Eye (tissue), 1 donor: ENCODE measurements at places on chromosomes 4 and X.

DNA sequence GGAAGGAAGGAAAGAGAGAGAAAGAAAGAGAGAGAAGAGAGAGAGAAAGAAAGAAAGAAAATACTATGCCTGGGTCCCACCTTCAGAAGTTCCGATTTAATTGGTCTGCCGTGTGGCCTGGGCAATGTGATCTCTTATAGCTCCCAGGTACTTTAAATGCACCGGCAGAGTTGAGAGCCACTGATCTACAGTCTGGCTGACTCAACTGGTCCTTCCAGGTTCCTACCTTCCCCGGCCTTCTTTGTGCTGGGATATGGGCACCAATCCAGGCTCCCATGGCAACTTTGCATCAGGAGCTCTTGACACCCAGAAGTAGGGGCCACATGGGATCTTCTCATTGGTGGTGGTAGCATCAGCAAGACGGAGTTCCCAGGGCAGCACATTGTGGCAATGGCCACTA is 186.5 kb upstream of the ATP6AP2 start:
- no peak for DNase-seq

- DNase-seq = no peak
Observed at GRCh38 chrX:50161127-50161526, 39.7 kb downstream of the AKAP4 start.

GRCh38 chr4:107578321-107578720 is 141.7 kb downstream of the PAPSS1 start:
- no peak for DNase-seq

GRCh38 chr4:129335276-129335675 is 239.3 kb downstream of the C4orf33 start:
- no peak for DNase-seq

GRCh38 chrX:16239211-16239610 is 71.9 kb downstream of the MAGEB17 start:
- DNase-seq = no peak

- DNase-seq = no peak
Observed at GRCh38 chrX:23478561-23478960, 143.9 kb downstream of the PTCHD1 start.

- no peak for DNase-seq
Observed at GRCh38 chrX:118558926-118559325, 63.3 kb downstream of the DOCK11 start.

GRCh38 chrX:73561801-73562200 is 1.2 kb upstream of the CHIC1 start:
- no peak for DNase-seq

- DNase-seq = no peak
Observed at GRCh38 chr4:40283968-40284367, 51.2 kb upstream of the CHRNA9 start.
